ENCODE measurements at places on chromosomes 4 and X. TPM values are rescaled to one million over a fixed set of nuclear protein-coding genes. Genes with fewer than 3 reads are reported as not detected.

- no peaks in the 10 kb centered on the region for H3K36me3 ChIP-seq
- H3K4me3 ChIP-seq, result no peak overlapping the region
- no peaks in the 10 kb centered on the region for H3K4me1 ChIP-seq
- H3K27ac ChIP-seq, result no peak overlapping the region
- DNase-seq, result no peak
These were observed 4.2 kb downstream of the MID1 start for GRCh38 chrX:10615931-10616774.

DNA sequence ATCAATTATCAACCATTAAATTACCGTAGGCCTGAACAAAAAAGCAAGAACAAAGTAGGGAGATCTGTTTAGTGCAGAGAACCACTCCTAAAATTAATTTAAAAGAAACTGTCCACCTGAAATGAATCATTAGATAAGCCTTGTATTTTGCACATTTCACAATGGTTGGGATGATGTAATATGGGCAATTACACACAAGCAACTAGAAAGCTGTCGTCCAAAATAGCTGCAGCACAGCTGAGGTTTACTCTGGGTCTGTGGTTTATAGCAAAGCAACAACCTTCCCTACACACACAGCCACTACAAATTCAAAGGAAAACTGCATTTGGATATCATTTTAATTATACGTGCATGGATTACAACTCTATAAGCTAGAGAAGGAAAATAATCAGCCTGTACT lies 28.5 kb downstream of the PCDH19 start:
- no peak overlapping the region for H3K27ac ChIP-seq
- H3K4me3 ChIP-seq, result no peak overlapping the region
- H3K27me3 ChIP-seq, result no peaks in the 10 kb centered on the region
- H3K36me3 ChIP-seq, result no peaks in the 10 kb centered on the region
- no peaks in the 10 kb centered on the region for H3K4me1 ChIP-seq

GRCh38 chr4:77147079-77147782 lies 9.8 kb upstream of the CCNG2 start:
- no peak for DNase-seq
- no peak overlapping the region for H3K27ac ChIP-seq
- no peaks in the 10 kb centered on the region for H3K36me3 ChIP-seq
- no peak overlapping the region for H3K4me3 ChIP-seq
- no peaks in the 10 kb centered on the region for H3K27me3 ChIP-seq
- H3K4me1 ChIP-seq, result no peaks in the 10 kb centered on the region

The TREX2 gene
- polyA plus RNA-seq, result 0.25 TPM

GRCh38 chr4:8647094-8647570 lies 54.6 kb downstream of the CPZ start:
- no peaks in the 10 kb centered on the region for H3K4me1 ChIP-seq
- H3K4me3 ChIP-seq, result no peak overlapping the region
- no peak overlapping the region for H3K27ac ChIP-seq

The C4orf36 gene
- polyA plus RNA-seq, result not detected

The TRMT2B gene
- polyA plus RNA-seq, result 43.5 TPM

- no peaks in the 10 kb centered on the region for H3K36me3 ChIP-seq
- H3K27me3 ChIP-seq, result no peaks in the 10 kb centered on the region
- DNase-seq, result no peak
- H3K27ac ChIP-seq, result no peak overlapping the region
These were observed 93.9 kb upstream of the GATB start for GRCh38 chr4:151854731-151855130.

DNA sequence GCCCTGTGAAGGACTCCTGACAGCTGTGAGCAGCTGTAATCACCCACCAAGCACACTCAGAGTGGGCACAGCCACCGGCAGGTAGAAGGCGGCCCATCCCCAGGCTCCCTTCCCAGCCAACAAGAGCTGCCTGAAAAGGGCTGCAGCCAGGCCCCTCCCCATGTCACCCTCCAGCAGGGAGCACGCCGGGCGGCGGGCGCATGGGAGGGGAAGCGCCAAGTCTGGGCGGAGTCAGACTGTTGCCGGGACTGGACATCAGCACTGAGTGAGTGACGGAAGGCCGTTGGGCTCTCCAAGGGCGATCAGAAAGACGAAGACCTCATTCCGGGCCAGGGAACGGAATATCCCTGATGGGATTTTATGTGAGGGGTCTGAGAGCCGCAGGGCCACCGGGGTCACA lies 82.1 kb downstream of the PPP2R2C start:
- no peaks in the 10 kb centered on the region for H3K4me1 ChIP-seq
- DNase-seq, result no peak
- no peaks in the 10 kb centered on the region for H3K27me3 ChIP-seq

DNA sequence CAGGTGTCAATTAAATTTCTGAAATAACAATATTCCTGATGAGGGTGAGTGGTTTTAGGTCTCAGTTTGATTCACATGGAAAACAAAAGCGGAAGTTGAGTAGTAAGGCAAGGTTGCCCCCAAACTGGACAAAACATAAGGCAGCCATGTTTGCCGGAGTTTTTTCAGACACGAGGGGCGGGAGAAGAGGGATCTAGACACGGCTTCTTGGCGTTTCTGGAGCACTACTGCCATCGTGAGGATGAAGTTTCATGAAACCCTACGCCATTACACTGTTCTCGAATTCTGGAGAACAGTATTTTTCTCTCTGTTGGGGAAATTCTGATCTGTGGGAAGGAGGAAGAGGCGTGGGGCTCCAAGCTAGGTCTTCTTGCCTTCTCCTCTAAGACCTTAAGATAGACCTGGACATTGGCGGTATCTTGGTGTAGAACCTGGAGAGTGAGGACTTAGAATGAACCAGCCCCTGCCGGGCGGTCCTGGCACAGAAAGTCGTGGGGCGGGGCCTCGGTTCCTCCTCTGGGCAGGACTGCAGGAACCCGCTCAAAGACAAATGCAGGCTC lies 160.3 kb downstream of the OR13H1 start:
- H3K27ac ChIP-seq, result peak overlapping the region; percentile 63
- H3K27me3 ChIP-seq, result no peaks in the 10 kb centered on the region
- H3K4me1 ChIP-seq, result no peaks in the 10 kb centered on the region
- DNase-seq, result no peak
- H3K4me3 ChIP-seq, result no peak overlapping the region

The MTHFD2L gene
- polyA plus RNA-seq, result 2.3 TPM

- no peak overlapping the region for H3K4me3 ChIP-seq
- H3K27ac ChIP-seq, result no peak overlapping the region
- H3K36me3 ChIP-seq, result no peaks in the 10 kb centered on the region
- H3K27me3 ChIP-seq, result no peaks in the 10 kb centered on the region
- H3K4me1 ChIP-seq, result no peaks in the 10 kb centered on the region
These were observed 6.7 kb upstream of the HGFAC start for GRCh38 chr4:3434881-3435685.

The HS3ST1 gene
- polyA plus RNA-seq, result not detected

DNA sequence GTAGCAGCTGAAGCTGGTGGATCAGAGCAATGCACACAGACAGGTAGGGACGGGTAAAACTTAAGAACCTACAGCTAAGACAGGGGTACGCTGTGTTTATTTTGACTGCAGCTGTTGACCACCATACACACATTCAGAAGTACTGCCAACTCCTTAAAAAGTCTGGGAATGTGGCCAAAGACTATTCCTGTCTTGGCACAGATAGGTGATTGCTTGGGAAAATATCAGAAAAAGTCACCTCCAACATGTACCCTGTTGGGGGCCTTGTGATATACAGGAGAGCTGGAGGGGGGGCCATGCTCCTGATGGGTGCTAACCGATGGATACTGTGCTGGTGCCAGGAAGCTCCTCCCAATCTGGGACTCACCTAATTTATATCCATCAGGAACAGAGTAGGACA lies 121.2 kb downstream of the VCX2 start:
- no peaks in the 10 kb centered on the region for H3K4me1 ChIP-seq
- no peak overlapping the region for H3K27ac ChIP-seq
- no peaks in the 10 kb centered on the region for H3K27me3 ChIP-seq
- no peak overlapping the region for H3K4me3 ChIP-seq
- no peaks in the 10 kb centered on the region for H3K36me3 ChIP-seq

The RIBC1 gene
- polyA plus RNA-seq, result 0.62 TPM

- H3K4me3 ChIP-seq, result no peak overlapping the region
- no peaks in the 10 kb centered on the region for H3K27me3 ChIP-seq
- no peaks in the 10 kb centered on the region for H3K36me3 ChIP-seq
- no peaks in the 10 kb centered on the region for H3K4me1 ChIP-seq
These were observed 1.6 kb downstream of the RNF150 start for GRCh38 chr4:141131723-141132071.

The CDKL2 gene
- 0.18 TPM for polyA plus RNA-seq

GRCh38 chr4:92969650-92970379 lies 666.0 kb downstream of the GRID2 start:
- no peaks in the 10 kb centered on the region for H3K4me1 ChIP-seq
- no peak overlapping the region for H3K4me3 ChIP-seq
- no peaks in the 10 kb centered on the region for H3K36me3 ChIP-seq
- no peaks in the 10 kb centered on the region for H3K27me3 ChIP-seq

The ERAS gene
- not detected for polyA plus RNA-seq

DNA sequence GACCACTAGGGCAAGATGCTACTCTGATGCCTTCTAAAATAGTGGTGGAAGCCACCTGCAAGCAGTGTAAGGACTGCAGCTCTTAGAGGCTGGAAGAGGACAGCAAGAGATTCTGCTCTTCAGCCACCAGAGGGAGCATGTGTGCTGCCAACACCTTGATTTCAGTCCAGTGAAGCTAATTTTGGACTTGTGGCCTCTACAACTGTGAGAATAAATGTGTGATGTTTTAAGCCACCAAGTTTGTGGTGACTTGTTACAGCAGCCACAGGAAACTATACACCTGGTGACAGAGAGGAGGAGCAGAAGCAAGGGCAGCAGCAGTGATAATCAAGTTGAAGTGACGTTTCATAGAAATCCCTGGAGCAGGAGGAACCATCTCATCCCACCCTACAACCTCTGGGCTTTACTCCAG lies 55.9 kb downstream of the FGFBP1 start:
- no peaks in the 10 kb centered on the region for H3K4me1 ChIP-seq
- DNase-seq, result peak; percentile 50
- H3K36me3 ChIP-seq, result no peaks in the 10 kb centered on the region
- H3K27ac ChIP-seq, result no peak overlapping the region
- H3K27me3 ChIP-seq, result no peaks in the 10 kb centered on the region

DNA sequence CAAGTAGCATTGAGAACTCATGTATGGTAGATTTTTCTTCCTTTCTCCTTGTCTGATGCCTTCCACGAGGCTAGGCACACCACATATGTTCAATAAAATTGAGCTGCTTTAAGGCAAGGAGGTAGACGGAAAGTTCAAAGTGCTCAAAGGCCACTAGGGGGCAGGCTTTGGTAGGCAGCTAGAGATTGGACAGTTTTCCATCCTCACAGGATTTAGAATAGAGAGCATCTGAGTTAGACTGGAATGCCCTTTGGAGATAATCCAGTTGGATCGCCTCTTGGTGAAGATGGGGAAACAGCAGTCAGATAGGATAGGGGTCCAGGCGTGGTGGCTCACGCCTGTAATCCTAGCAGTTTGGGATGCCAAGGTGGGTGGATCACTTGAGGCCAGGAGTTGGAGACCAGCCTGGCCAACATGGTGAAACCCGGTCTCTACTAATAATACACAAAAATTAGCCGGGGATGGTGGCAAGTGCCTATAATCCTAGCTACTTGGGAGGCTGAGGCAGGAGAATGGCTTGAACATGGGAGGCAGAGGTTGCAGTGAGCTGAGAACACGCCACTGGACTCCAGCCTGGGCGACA lies 30.4 kb downstream of the ELF4 start:
- DNase-seq, result peak; percentile 61
- H3K4me1 ChIP-seq, result peaks cover 26% of the 10 kb centered on the region
- peaks cover 13% of the 10 kb centered on the region for H3K36me3 ChIP-seq
- no peaks in the 10 kb centered on the region for H3K27me3 ChIP-seq
- H3K4me3 ChIP-seq, result no peak overlapping the region

The ARHGEF9 gene
- 9.6 TPM for polyA plus RNA-seq

- H3K36me3 ChIP-seq, result peaks cover 34% of the 10 kb centered on the region
- no peak overlapping the region for H3K4me3 ChIP-seq
- H3K4me1 ChIP-seq, result no peaks in the 10 kb centered on the region
- no peak overlapping the region for H3K27ac ChIP-seq
These were observed 127.2 kb downstream of the UBE2K start for GRCh38 chr4:39825090-39825489.

The IL13RA2 gene
- polyA plus RNA-seq, result not detected

DNA sequence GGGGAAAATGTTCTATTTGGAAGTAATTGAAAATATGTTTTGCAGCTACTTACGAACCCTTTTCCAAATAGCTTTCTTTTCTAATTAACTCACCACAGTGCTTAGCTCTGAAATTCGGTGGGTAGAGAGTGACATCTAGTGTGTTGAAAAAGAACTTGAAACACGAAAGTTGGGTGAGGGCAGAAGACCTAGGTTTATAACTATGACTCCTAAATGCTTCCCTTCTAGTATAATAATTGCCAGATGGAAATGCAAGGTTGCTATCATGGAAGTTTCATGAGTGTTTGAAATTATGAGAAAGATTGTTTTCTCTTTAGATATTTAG lies 77.3 kb upstream of the NOCT start:
- no peak for DNase-seq
- H3K27ac ChIP-seq, result no peak overlapping the region
- no peak overlapping the region for H3K4me3 ChIP-seq

DNA sequence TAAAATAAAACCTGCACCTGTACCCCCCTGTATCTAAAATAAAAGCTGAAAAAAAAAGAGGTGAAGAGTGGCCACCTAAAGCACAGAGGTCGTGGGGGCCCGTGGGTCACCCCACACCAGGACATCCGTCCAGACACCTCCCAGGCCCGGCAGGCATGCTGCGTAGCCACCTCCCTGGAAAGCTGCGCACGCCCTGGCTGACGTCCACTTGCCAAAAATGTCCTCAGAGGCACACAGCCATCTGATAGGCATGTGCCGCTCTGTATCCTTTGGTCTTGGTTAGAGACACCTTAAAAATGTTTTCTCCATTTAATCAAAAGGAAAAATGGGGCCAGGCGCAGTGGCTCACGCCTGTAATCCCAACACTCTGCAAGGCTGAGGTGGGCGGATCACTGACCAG lies 17.7 kb downstream of the FAM53A start:
- H3K27me3 ChIP-seq, result no peaks in the 10 kb centered on the region
- H3K4me1 ChIP-seq, result no peaks in the 10 kb centered on the region
- H3K4me3 ChIP-seq, result no peak overlapping the region

DNA sequence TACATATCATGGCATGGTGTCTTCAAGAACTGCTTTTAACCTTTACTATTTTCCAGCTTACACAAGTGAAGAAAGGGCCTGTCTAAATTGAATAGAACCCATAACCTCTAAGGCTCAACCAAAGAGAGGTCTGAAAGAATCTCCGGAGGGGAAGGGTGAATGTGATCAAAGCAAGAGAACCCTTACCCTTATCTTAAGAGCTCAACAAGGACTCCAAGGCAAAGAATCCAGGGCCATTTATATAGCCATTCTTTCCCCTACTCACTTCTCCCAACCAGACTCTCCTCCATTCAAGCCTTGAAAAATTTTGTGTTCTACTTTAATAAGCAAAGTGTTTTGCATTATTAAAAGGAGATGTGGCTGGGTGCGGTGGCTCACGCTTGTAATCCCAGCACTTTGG lies 118.7 kb downstream of the SH3RF1 start:
- no peak overlapping the region for H3K4me3 ChIP-seq
- no peaks in the 10 kb centered on the region for H3K36me3 ChIP-seq
- no peak overlapping the region for H3K27ac ChIP-seq
- no peaks in the 10 kb centered on the region for H3K27me3 ChIP-seq

The BBS12 gene
- 1.9 TPM for polyA plus RNA-seq

The NXF2B gene
- polyA plus RNA-seq, result not detected

The PKD2 gene
- polyA plus RNA-seq, result 2.7 TPM

Measured in naive thymus-derived CD4-positive, alpha-beta T cell (primary cell).